GM04504 (cell line): ENCODE measurements at places on chromosomes 2 and 18.

DNA sequence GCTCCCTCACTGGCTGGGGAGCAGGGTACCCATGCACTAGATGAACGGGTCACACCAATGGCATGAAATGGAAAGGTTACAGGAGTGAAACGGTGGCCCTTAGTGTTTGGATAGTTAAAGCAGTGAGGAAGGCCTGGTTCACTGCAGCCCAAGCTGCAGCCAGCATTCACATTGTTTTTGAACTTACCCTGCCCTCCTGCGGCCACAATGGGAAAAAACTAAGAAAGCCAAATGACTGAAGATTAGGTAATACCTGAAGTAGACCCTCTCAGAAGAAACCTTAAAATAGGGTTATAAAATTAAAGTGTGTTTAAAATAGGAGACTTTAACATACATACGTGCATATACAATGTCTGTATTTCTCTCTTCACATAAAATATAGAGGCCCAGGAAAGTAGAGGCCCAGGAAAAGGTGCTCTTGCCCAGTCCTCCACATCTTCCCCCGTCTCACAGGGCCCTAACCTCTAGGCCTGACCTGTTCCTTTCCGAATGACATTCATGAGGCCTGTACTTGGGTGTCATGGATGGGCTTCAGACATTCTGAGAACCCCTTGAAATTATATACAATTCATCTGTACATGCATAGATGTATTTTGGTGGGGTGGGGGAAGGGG, 33.3 kb downstream of the DOK1 start:
- DNase-seq, result no peak

DNA sequence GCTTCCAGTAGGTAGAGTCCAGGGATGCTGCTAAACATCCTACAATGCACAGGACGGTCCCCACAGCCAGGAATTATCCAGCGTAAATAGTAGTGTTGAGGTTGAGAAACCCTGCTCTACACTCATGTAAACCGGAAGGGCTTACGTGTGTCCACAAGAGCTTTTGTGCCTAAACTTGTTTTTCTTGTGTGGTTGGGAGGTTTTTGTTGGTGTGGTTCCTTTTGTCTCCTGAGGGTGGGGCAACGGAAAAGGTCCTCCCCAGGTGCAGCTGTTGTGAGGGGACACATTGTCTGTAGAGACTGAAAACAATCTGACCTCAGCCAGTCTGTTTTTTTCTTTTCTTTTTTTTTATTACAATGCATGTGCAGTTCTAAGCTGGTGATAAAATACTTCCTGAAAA, 72.7 kb upstream of the MGAT5 start:
- DNase-seq, result no peak

GRCh38 chr18:51721388-51721787, 523.9 kb upstream of the MEX3C start:
- no peak for DNase-seq

DNA sequence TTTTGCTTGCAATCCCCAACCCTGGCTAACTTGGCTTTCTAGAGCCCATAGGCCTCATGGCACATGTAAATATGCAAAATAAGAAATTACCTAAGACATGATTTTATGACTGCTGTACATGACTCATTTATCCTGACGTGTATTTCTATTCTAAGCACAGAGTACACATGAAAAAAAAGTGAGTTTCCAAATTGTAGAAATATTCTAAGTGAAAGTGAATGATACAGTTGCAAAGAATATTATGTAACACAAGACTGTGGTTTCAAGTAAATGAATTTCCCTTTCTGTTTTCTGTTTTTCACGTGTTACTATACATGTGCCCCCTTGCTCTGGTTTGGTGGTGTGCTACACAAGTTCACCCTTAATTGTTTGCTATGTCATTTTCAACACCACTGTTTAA, 162.4 kb downstream of the LRP1B start:
- DNase-seq, result peak; percentile 2

DNA sequence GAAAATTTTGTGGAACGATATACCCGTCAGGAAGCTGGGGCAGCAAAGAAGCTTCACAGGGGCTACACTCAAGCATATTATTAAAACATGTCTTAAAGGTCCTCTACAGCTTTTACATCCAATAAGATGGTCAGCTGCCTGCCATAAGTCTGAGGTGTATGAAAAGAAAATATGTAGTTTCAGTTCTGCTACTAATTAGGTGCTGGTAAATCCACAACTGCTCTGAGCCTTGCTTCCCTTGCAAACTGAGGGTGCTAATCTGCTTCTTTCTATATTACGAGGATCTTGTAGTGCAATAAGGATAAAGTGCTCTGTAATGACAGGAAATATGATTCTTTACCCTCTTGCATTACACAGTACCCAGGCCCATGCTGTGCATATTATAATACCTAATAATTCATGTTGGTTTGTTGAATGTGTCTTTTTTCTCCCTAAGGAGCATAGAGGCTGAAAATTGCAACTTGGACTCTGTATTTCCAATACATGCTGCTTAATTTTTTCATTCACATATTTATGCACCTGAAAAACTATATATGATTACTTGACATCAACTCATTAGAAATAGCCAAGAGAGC, 14.5 kb upstream of the SLC8A1 start:
- no peak for DNase-seq

DNA sequence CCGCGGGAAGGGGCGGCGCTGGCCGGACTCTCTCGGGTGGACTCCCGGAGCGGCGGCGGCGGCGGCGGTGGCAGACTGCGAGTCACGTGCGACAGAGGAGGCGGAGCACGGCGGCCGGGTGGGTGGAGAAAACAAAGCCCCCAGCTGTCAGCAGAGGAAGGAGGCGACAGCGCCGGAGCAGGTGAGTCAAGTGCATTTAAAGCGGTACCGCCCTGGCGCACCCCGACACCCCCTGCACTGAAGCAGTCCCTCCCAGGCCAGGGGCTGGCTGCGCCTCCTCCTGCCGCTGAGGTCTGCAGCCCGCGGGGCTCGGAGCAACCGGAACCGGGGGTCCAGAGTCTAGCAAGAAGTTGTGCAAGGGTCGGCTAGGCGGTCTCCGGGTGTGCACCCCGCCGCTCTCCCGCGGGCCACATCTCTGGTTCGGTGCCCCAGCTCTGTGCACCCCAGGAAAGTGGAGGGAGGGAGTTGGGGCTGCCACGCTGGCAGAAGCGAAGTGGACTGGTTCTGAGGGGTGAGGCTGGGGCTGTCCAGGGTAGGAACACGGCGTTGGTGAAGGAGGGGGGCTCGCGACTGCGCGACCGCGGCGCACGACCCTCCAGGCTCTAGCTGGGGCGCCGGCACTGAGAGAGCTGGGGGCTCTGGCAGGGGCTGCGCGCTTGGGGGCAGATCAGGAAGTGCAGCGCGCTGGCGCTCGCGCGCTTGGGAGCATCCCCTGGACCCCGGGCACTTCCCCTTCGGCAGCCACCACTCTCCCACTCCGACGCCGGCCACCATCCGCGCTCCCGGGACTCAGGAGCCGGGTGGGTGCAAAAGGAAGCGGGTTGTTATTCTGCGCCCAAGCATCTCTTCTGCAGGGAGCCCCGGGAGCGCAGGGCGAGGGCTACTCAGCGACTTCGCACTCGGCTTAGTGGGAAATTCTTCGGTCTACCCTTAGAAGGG, 64.0 kb upstream of the MAPRE2 start:
- DNase-seq, result no peak

- peak; percentile 32 for DNase-seq
Measured at GRCh38 chr2:149329489-149330126, 779 bp upstream of the LYPD6 start.

DNA sequence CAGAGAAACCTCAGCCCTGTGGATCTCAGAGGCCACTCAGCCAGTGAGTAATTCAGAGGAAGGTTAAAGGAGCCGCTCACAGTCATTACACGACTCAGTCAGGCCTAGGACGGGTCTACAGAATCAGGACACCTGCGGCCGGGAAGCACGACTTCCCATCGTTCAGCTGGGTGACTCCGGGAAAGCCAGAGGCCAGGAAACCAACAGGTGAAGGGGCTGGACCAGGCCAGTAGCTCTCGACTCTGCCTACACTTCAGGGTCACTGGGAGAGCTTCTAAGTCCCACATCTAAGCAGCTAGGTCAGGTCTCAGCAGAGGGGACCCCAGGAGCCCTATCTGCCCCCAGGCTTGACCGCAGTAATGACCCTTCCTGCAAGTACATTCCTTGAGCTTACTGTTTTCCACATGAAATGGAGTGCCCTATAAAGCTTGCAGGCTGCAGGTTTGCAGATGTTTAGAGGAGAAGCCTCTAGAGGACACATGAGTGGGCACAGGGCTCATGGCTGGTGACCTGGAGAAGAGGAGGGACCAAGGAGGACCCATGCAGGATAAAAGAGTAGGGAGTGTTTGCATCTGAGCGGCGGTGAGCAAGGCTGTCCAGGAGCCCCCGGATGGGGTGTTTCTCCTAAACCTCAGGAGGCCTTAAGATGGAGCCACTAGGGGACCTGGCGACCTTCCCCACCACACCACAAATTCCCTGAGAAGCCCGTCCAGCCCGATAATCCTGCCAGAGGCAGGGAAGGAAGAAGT, 9.5 kb downstream of the DIPK1C start:
- DNase-seq, result no peak

GRCh38 chr2:47196046-47196445, 40.9 kb upstream of the STPG4 start:
- DNase-seq, result no peak

DNA sequence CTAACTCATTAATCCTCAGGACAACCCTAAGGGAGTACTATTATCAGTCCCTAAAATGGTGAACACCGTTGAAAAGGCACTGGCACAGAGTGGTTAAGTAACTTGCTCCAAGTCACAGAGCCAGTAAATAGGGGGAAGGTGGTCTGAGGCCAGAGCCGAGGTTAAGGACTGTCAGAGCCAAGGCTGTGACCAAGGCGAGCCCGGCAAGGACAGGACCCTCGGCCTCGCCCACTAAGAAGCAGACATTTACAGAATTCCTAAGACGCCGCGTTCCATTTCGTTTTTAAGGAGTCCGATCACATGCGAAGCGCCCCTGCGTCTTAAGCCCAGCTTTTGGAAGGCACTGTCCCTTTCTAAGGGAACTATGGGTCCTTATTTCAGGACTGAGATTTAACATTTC, 1.1 kb downstream of the PDIA6 start:
- DNase-seq, result no peak

- no peak for DNase-seq
Measured at GRCh38 chr2:177556153-177556552, 163.6 kb downstream of the AGPS start.

- peak; percentile 44 for DNase-seq
Measured at GRCh38 chr2:12764075-12764730, 47.5 kb downstream of the TRIB2 start.

DNA sequence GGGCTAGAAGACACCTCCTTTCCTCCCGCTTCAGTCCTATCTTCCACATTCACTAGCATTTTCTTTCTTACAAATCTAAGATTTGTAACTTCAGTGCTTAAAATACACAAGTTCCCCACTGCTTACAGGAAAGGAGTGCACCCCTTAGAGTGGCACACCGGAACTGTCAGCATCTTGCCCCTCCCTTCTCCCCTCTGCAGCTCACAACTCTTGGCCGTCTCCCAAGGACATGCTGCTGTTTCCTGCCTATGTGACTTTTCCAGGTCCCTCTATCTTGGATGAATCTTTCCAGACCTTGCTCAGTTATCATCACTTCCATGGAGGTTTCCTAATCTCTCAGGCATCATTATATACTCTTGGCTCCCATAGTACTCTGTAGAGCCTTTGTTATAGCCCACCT, 334.8 kb downstream of the CELF4 start:
- DNase-seq, result no peak

DNA sequence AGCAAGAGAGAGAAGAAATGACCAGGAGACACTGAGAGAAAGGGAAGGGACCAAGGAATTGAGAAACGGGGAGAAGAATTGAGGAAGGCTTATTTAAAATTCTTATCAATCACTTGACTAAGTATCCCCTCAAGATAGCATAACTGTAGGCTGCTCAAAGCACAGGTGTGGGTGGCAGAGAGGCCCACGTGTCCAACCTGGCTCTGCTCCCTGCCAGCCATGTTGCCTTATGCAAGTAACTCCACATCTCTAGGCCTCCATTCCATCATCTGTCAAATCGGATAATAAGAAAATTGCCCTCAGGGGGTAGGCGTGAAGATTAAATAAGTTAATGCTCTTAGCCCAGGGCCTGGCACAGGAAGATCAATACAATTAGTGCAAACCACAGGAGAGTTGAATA, 7.4 kb upstream of the NPAS2 start:
- no peak for DNase-seq

DNA sequence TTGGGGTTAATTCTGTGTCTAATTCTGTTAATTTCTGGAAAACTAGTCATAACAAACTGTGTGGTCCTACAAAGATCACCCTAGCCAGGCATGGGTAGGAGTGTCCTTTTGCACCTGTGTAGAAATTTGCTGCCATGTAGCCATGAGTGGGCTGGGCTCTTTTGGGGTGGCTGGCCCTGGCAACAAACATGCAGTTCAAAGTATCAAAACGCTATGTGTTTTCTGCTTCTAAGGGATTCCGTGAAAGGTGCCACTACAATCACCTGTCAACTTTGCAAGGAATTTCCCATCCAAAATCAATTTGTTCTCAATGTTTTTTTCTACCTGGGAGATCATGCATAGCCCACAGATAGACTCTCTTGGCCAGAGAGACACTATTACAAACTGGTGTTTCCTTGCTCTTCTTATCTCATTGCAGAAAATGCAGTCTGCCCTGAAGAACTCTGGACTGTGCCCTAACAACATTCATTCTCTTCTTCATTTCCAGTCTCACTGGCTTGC, 537.7 kb upstream of the ID2 start:
- DNase-seq, result no peak

- DNase-seq, result peak; percentile 51
Measured at GRCh38 chr2:54899576-54900200, 150.6 kb downstream of the RTN4 start.
